HuH-7 (cell line): ENCODE measurements at places on chromosomes 7 and 10.
A peak's percentile ranks its signal among the peaks of the same experiment; 100 is the strongest.

- DNase-seq = no peak
Observed at GRCh38 chr10:24333736-24334135, 124.8 kb downstream of the KIAA1217 start.

DNA sequence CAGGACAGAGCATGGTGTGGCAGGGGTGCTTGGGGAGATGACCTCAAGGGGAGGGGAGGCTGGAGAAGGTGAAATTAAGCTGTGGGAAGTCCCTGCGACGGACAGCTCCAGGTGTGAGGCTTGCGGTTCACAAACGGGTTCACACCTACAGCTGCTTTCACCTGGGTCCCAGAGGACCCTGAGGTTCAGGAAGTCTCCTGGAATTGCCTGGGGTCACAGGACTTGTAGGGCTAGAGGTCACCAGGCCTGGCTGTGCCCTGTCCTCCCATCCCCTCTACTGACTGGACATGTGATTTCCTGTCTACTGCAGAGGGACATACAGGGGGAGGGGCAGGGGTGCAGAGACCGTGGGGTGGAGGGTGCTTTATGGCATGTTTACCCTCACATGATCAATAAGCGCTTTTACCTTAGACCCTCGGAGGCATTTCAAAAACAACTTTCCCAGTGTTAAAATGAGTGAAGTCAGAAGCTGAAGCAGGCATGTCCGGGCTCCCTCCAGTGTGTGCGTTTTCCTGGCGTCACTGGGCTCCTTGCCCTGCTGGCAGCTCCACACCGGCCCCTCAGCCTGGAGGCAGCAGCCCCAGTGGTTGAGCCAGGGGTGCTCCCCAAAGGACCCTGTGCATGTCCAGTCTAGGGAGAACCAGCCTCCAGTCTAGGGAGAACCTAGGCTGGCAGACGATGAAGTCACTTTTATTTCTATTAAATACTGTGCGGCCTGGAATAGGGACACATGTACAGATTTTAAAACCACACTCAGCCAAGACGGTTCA lies 66.6 kb upstream of the IGFBP3 start:
- DNase-seq = no peak

DNA sequence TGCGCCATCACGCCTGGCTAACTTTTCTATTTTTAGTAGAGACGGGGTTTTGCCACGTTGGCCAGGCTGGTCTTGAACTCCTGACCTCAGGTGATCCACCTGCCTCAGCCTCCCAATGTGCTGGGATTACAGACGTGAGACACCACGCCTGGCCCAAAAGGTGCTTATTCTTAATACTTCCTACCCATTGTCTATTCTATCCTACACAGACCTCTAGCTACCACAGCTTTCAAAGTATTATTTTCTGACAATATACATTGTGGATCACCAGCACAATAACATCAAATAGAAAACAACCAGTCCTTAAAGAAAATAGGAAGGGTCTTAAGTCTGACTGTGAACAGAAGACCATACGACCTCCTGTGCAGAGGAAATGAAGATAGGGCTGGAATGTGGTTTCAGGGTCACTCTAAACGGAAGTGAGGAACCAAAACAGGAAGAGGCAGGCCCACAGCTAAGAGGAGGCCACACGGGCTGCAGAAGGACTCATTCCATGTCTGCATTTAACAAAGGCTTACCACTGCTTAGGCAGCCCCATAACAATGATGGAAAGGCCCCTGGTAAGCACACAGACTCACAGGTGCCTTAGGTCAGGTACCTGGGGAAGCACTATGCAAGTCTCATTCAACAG lies 115.2 kb downstream of the ZFAND4 start:
- no peak for DNase-seq

GRCh38 chr7:135001390-135002165 lies 15.3 kb downstream of the AGBL3 start:
- no peak for DNase-seq

DNA sequence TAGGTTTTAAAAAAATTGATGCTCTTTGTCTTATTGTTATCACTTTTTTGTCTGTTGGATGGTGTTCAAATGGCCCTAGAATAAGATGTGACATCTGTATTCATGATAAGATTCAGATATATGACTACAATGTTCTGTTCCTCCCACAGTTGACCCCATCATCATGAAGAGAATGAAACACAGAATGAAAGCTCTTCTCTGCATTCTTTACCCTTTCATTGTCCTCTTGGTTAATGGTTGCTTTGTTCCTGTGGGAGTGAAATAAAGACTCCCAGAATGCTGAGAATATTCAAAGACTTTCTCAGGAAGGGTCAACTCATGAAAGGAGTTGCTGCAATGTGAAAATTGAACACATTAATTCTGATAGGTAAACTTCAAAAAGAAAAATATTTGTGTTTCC lies 1015.8 kb downstream of the SORCS3 start:
- DNase-seq = no peak

GRCh38 chr7:131363719-131364118 lies 36.0 kb downstream of the MKLN1 start:
- DNase-seq = peak; percentile 12

GRCh38 chr10:64515970-64516699 lies 994.9 kb downstream of the REEP3 start:
- DNase-seq = no peak

GRCh38 chr7:4774658-4775249 lies 669 bp upstream of the AP5Z1 start:
- peak; percentile 62 for DNase-seq

GRCh38 chr10:88521791-88522190 lies 61.3 kb downstream of the RNLS start:
- no peak for DNase-seq

GRCh38 chr10:63123727-63124362 lies 9.3 kb upstream of the NRBF2 start:
- DNase-seq = no peak

GRCh38 chr10:12051241-12051640 lies 8.6 kb upstream of the UPF2 start:
- DNase-seq = no peak

- no peak for DNase-seq
Observed at GRCh38 chr10:130757271-130757670, 554.2 kb downstream of the TCERG1L start.

DNA sequence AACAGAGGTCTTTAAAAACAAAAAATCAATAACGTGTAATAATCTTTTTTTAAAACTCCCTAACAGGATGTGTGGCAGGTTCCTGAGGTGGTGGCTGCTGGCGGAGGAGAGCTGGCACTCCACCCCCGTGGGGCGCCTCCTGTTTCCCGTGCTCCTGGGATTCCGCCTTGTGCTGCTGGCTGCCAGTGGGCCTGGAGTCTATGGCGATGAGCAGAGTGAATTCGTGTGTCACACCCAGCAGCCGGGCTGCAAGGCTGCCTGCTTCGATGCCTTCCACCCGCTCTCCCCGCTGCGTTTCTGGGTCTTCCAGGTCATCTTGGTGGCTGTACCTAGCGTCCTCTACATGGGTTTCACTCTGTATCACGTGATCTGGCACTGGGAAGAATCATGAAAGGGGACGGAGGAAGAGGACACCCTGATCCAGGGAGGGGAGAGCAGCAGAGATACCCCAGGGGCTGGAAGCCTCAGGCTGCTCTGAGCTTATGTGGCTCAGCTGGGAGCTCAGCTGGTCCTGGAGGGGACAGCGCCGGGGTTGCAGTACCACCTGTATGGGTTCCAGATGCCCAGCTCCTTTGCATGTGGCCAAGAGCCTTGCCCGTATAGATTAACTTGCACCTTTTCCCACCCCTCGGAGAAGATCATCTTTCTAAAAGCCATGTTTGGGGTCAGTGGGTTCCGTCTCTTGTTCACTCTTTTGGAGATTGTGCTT lies 16.7 kb upstream of the AZGP1 start:
- DNase-seq = no peak
